ENCODE measurements at places on chromosomes 16 and 17.

- no peak for DNase-seq
Observed at GRCh38 chr16:7216719-7217118, 115.9 kb upstream of the RBFOX1 start.

DNA sequence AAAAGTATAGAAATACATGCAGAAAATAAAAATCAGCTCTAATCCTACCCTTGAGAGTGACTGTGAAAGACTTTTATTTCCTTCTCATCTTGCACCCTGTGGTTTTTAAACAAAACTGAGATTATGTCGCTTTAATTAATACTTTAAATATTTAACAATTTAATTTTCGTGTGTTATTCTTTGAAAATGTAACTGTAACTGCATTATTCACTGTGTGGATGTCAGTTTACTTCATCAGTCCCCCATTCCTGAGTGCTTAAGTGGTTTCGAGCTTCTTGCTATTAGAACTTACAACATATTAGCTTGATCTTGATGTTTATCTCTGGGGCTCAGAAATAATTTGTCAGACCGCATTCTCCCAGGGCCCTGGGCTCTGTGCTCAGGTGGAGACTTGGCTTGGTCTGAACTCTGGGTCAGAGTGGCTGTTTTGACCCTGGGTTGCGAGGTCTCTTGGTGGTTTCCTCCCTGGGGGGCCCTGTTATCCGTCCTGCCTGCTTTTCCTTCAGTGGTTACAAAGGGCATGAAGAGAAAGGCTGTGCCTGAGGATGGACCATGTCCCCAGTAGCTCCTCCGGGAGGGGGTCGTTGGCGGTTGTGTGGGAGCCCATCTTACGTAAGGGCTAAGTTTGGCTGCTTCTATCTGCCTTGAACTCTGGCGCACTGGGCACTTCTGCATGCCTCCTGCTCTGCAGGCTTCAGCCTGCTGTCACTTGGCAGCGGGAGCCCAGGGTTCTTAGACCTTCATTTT lies 25.7 kb downstream of the AKAP1 start:
- DNase-seq = no peak

DNA sequence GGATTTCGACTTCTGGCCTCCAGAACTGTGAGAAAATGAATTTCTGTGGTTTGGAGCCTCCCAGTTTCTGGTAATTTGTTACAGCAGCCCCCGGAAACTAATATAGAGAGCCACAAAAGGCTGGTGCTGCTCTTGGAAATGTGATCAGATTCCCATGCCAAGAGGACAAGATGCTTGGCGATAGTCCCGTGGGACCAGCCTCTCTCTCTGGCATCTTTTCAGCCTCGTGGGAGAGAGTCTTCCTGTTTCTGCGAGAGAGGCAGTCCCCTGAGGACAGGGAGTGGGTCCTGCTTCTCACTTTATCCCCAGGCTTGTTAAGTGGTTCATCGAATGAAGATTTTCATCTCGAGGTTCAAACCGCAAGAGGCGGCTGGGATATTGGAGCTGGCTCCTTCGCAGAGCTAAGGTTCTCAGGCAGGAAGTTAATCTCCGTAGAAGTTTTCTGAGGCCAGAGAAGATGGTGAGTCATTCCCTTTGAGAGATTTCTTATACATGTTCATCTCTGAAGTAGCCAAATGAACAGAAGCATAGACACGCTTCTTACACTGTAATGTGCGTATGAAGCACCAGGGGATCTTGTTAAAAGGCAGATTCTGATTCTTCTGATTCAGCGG lies 211.6 kb upstream of the SDK2 start:
- DNase-seq = no peak

- DNase-seq = no peak
Observed at GRCh38 chr17:58364270-58364942, 12.4 kb upstream of the SUPT4H1 start.

- DNase-seq = no peak
Observed at GRCh38 chr17:65202844-65203571, 65.8 kb downstream of the RGS9 start.

- DNase-seq = no peak
Observed at GRCh38 chr17:14732211-14732610, 431.3 kb downstream of the HS3ST3B1 start.

DNA sequence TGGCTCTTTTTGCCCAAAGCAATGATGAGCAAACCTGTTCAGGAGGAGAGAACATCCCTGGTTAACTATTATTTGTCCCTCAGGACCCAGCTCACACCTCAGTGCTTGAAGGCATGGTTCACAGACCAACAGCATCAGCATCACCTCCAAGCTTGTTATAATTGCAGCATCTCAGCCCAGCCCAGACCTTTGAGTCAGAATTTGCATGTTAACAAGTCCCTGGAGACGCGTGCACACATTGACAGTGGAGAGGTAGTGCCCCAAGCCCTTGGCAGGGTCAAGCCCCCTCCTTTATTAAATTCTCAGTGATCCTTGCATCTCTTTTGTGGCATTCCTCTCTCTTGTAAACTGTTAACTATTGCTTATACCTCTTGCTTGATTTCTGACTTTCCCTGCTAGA lies 488.6 kb downstream of the HAPSTR1 start:
- no peak for DNase-seq

GRCh38 chr17:33204156-33204555 lies 88.9 kb downstream of the ASIC2 start:
- DNase-seq = no peak

DNA sequence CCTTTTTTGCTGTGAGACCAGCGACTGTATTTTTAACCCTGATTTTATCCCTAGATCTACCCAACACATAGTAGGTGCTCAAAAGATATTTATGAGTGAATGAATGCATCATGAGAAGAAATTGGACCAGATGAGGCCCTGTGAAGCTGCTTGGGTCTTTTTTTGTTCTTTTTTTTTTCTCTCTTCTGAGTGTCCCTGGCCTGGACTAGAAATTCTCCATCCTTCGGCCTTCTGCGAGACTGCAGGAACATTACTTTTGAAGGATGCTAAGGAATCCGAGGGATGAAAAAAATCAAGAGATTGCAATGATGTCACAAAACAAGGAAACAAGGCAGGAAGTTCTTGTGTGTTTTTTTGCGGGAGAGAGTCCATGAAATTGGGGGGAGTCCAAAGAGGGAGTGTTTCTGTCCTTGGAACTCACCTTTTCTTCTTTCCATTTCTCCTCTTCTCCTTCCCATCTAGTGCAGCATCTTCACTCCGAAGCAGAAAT lies 560 bp upstream of the RUSF1 start:
- DNase-seq = no peak

DNA sequence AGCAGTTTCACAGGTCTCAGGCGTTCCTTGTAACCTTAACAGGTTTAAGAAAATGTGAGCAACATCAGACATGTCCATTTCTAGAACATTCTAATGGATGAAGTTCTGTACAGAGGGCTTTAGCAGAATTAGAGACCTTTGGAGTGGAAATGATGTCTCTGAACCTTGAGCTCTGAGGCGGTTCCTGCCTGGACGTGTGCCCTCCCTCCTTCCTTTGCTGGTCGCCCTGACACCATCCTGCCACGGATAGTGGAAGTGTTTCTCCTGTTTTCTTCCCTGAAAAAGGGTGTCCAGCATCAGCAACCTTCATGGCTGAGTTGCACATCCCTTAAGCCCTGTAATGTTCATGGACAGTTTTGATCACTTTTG lies 11.1 kb downstream of the SPATA33 start:
- no peak for DNase-seq

DNA sequence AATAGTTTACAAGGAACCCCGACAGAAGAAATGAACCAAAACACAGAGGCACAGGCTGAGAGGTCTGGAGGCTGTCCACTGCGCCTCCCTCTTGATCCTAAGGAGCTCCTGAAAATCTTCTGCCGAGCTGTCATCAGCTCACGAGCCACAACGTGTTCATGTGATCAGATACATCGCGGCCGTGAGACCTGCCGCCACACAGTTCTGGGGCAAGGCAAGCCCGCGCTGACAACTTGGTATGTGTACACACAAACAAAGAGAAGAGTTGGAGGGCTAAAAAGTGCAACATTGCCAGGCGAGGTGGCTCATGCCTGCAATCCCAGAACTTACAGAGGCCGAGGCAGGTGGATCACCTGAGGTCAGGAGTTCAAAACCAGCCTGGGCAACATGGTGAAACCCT lies 7.6 kb downstream of the EXOC7 start:
- DNase-seq = no peak

GRCh38 chr17:36188891-36189306 lies 7.7 kb downstream of the CCL3L1 start:
- no peak for DNase-seq

- DNase-seq = no peak
Observed at GRCh38 chr16:86387468-86388440, 122.6 kb upstream of the FOXF1 start.

DNA sequence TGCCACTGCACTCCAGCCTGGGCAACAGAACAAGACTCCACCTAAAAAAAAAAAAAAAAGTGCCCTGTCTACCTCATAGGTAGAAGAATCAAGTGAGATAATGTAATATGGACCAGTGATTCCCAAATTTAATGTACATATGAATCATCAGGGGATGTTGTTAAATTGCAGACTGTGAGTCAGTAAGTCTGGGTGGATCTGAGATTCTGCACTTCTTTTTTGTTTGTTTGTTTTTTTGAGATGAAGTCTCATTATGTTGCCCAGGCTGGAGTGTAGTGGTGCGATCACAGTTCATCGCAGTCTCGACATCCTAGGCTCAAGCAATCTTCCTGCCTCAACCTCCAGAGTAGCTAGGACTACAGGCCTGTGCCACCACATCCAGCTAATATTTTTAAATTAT lies 31.6 kb downstream of the HOXB1 start:
- DNase-seq = no peak

DNA sequence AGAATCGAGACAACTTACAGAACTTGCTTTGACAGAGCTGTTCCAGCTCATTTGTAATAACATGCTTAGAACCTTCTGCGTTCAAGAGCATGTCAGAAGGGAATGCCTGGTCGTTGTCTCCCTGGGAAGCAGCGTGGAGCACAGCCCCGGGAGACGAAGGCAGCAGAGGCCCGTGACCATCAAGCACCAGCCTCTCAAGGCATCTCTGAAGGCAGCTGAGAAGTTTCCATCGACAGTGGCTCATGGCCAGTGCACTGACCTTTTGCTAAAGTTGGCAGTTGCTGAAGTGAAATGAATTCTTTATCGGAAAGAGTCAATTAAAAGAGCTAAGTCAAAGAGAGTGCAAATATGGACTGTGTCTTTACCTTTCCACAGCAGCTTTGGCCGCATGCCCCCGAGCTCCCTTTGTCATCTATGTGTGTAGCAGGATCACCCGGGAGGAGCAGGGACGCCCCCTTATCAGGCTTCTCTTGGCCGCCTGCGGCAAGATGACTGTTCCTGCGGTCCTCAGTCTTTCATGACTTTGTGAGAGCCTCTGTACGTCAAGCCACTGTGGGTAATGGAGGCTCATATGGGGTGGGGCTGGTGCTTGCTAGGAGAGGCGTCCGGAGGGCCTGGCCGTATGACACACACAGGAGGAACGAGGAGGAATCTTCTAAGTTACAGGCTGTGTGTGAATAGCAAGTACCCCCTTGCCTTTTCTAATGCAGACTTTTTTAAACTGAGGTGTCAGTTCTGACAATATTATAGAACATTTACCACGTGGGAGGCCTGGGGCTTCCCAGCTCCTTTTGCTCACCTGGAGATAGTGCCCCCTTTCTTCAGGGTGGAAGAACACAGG lies 54.2 kb downstream of the LDHD start:
- peak; percentile 35 for DNase-seq

- no peak for DNase-seq
Observed at GRCh38 chr16:66936462-66936861, 1.1 kb downstream of the CES2 start.

GRCh38 chr16:31335431-31335830 lies 19.5 kb upstream of the ITGAX start:
- DNase-seq = no peak

DNA sequence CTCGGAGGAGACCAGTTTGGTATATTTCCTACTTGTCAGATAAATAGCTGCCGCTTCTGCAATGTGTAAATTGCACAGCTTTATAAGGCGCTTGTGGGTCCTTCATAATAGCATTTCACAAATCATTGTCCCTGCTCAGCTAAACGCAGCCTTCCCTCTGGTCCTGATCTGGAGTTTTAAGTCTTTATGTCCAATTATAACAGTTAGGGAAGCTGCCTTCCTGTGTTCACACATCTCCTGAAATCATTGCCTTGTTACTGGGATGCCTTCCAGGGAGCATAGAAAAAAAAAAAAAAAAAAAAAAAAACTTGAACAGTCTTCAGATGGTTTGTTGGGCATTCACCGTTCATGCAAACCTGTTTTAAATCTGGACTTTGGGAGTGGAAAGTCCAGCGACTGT lies 342.0 kb downstream of the XYLT1 start:
- DNase-seq = no peak

DNA sequence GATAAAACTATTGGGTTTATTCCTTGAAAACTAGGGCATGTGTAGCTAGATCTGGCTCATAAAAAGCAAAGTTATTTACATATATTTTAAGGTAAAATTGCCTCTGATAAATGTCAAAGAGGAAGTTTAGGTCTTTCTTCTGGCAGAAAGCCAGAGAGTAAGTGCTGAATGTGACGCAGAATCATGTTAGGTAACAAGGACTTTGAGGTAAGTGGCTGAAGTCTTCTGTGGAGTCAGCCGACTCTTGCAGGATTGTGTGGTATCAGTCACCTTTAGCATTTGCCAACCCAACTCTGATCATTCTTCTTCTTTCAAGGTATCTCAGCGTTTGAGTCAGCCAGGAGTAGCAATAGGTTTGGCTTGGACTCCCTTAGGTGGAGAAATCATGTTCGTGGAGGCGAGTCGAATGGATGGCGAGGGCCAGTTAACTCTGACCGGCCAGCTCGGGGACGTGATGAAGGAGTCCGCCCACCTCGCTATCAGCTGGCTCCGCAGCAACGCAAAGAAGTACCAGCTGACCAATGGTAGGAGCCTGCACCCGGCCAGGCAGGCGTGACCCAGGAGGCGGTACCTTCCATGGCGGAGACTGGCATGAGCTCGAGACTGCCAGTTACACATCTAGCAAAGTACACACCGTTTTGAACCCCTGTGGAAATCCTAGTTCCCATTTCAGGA lies 37.9 kb downstream of the SIAH1 start:
- no peak for DNase-seq

GRCh38 chr16:1026784-1027500 lies 45.4 kb downstream of the SOX8 start:
- no peak for DNase-seq

DNA sequence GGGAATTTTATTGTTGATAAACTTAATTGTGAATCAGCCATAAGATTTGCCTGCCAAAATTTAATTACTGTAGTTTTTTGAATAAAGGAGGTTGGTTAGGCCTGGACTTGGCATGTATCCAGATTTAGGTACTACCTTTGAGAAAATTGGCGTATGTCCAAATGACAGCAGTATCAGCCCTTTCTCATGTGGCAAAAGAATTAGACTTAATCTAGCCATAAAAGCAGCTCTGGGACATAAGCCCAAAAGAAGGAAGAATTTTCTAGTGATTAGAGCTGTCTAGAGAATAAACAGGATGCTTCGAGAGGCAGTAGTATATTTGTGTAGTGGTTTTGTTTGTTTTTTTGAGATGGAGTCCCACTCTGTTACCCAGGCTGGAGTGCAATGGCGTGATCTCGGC lies 27.7 kb downstream of the PPM1E start:
- DNase-seq = no peak
